ENCODE measurements at places on chromosomes 7 and 10.
A peak's percentile ranks its signal among the peaks of the same experiment; 100 is the strongest.

DNA sequence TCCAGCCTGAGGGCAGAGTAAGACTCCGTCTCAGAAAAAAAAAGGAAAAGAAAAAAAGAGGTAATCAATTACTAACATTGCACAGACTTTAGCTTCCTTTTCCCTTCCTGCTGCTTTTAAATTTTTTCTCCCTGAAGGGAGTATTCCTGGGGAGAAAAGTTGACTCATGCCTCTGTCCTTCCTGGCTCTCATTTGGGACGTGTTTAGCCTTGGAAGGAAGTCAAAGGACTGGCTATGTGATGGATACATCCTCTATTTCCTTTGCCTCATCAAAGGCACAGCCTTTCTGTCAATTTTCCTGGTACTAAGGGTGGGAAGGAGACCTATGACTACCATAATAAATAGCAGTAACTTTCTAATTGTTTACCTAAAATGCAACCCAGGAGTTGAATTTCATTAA lies 77.6 kb downstream of the ITGA8 start:
- DNase-seq = no peak

- DNase-seq = peak; percentile 27
Observed at GRCh38 chr7:124856299-124856888, 73.2 kb downstream of the POT1 start.

- DNase-seq = no peak
Observed at GRCh38 chr7:30887464-30887872, 24.2 kb upstream of the AQP1 start.

DNA sequence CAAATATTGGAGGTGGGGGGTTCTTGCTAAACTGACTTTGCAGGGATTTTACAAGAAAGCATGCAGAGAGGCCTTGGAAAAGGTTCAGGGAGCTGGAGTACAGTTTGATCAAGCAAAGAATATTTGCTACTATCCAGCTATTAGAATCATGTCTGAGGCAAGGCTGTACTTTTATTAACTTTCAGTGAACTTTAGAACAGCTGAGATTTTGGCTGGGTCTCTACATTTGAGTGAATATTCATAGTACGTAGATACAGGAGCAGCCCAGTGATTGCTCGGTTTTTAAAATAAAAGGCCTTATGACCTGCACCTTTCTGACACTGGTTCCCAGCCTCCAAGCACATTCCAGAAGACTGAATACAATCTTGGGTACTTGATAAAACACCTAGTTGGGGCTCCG lies 496.8 kb upstream of the AKR1E2 start:
- DNase-seq = no peak
